M059J (cell line): ENCODE measurements at places on chromosomes 1 and 21. TPM values are rescaled to one million over a fixed set of nuclear protein-coding genes. Genes with fewer than 3 reads are reported as not detected.

- peak; percentile 89 for DNase-seq
Measured at GRCh38 chr1:163069142-163069541, at the start of gene RGS4. TSS of gene RGS4 (plus strand) at chr1:163069361. CDS start at chr1:163069485, 124 bp downstream.

GRCh38 chr1:67261680-67262079 lies 46.0 kb upstream of the IL12RB2 start:
- DNase-seq = no peak

- DNase-seq = no peak
Measured at GRCh38 chr1:244957525-244957924, 93.2 kb upstream of the HNRNPU start.

DNA sequence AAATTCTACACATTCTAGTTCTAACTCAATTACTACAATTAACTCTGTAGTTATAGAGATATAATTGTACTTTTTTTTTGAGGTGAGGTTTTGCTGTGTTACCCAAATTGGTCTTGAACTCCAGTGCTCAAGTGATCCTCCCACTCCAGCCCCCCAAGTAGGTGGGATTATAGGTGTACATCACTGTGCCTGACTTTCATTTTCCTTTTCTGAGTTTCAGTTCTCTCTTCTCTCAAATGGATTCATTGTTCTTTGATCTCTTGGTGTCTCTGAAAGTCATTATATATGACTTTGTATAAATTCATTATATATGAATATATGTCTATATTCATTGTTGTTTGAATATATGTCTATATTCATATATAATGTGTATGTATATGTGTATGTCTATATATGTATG lies 74.0 kb upstream of the GALNT2 start:
- DNase-seq = no peak

GRCh38 chr1:67534627-67535065 lies 104.4 kb upstream of the SERBP1 start:
- DNase-seq = peak; percentile 67

GRCh38 chr1:65674522-65674921 lies 118.2 kb upstream of the PDE4B start:
- peak; percentile 14 for DNase-seq

- no peak for DNase-seq
Measured at GRCh38 chr1:109641078-109641740, 14.7 kb upstream of the GSTM4 start.

GRCh38 chr1:193260896-193261295 lies 74.5 kb upstream of the B3GALT2 start:
- no peak for DNase-seq

DNA sequence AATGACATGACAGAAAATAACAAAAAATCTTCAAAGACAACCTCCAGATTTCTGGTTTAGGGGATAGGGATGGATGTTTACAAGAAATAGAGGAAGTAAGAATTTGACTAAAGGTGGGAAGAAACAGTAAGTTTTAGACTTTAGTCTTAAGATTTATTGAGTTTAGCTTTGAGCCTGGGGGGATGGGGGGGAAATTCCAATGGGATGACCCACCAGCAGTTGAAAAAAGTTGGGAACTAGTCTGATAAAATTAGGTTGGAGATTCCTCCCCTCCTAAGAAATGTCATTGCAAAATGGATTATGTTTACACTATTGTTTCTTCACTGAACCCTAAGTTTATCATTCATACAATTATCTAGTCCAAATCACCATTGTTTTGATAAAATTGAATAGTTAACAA lies 28.4 kb downstream of the WDR26 start:
- peak; percentile 53 for DNase-seq

DNA sequence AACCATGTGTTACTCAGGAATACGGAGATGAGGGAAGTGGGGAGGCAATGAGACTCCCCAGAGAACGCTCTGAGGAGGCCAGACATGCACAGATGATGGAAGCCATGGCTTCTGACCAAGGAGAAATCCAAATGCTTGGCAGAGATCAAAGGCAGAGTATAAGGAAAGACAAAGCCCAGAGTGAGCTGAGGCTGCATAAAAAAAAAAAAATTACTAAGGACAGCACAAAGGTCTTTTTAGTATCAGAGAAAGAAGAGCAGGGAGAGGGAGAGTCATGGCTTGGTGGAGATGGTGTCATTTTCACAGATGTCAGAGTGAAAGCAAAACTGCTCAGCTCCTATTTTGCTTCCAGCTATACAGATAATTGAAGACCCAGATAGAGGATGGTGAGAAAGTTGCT lies 8.1 kb upstream of the NCF2 start:
- DNase-seq = no peak

DNA sequence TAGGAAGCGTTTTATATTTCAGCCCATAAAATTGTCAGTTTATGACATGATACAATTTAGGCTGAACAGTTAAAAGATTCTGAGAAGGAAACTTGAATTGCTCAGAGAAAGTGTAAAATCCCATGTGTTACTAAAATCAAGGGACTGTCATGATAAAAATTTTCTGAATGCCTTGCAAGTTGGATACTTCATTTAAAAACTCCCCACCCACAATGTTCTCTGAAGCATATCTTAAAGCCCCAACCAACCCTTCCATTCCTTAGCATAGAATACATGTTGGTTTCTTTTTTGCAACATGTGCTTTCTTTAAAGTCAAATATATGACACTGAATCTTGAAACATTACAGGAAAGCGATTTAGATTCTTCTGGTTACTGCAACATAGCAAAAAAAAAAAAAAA lies 97.4 kb downstream of the MRPL39 start:
- DNase-seq = no peak

DNA sequence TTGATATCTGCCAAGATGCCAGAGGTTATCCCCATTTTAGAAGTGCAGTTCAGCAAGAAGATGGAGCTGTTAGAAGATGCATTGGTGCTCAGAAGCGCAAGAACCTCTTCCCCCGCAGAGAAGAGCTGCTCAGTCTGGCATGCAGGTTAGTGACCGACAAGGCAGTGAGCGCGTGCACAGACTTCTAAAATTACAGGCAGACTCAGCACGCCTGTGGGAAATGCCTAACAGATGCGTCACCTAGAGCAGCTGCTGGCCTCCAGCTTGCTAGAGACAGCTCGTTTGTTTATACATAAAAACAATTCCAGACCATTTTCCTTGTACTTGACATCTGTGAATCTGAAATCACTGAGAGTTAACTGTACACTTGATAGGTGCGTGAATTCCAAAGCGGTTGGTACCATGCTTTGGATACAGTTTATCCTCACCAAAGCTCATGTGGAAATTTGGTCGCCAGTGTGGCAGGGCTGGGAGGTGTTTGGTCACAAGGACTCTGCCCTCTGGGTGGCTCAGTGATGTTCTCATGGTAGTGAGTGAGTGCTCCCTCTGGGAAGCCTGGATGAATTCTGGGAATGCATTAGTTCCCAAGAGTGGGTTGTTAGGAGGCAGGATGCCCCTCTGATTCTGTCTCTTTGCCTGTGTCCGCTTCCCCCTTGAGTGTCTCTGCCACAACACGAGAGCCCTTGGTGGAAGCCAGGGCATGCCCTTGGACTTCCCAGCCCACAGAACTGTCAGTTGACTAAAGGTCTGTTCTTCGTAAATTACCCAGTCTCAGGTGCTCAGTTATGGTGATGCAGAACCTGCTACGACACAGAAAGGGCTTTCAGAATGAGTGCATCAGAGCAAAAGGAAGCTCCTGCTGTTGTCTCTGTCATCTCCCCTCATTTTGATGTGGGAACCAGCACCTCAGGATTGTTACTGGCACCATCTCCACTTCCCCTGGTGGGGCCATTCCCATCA lies 24.4 kb downstream of the SNAP47 start:
- DNase-seq = peak; percentile 97

GRCh38 chr1:57843760-57844159 lies 419.9 kb upstream of the DAB1 start:
- DNase-seq = peak; percentile 73

- DNase-seq = no peak
Measured at GRCh38 chr1:159474926-159475325, 35.4 kb downstream of the OR10J1 start.

- peak; percentile 74 for DNase-seq
Measured at GRCh38 chr1:34408011-34408410, 231.3 kb downstream of the C1orf94 start.

DNA sequence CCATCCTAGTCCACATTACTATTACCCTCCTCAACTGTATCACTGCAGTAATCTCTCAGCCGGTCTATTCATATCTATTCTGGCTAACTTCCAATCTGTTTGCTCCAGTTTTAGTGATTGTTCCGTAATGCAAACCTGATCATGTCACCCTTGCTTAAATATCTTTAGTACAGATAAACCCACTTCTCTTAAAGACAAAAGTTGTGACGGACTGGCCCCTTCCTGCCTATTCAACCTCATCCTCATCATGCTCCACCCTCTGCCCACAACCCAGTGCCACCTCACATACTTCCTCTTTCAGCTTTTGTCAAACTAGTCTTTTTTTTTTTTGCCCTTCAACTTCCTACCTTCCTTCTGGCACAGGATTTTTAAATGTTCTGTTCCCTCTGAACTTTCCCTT lies 2.8 kb upstream of the C1orf162 start:
- DNase-seq = no peak

DNA sequence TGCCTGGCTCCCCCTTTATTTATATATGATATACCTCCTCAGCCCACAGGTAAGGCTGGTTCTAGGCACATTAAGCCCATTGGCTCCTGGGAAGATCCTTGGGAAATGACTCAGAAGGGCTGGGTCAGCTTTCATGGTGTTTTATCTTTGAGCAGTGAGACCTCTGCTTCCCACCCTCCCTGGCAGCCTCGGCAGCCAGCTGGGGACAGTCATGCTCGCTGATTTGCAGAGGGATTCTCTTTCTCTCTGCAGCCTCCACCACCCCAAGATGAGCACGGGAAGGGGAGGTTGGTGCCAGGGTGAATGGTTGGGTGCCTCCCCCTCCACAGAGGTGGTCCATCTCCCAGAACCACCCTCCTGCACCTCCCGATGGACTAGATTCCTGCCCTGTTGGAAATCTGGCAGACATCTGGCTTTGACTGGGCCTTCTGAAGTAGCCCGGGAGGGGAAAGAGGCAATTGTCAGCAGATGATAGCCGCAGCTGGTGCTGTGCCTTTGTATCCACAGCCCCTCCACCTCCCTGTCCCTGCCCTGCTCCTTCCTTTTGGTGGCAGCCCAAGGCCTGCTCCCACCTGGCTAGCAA lies 24.6 kb downstream of the IER5 start:
- peak; percentile 83 for DNase-seq

GRCh38 chr21:45248893-45249381 lies 38.8 kb downstream of the POFUT2 start:
- DNase-seq = peak; percentile 75

- no peak for DNase-seq
Measured at GRCh38 chr21:24897883-24898282, 709.4 kb downstream of the MRPL39 start.

- DNase-seq = no peak
Measured at GRCh38 chr1:243496187-243496646, 240.4 kb downstream of the SDCCAG8 start.

Gene PADI1
- total RNA-seq = 1.1 and 1.7 TPM in 2 replicates

Gene SLC37A1
- total RNA-seq = 1.3 and 1.7 TPM in 2 replicates

Gene OLIG2
- not detected in 2 replicates for total RNA-seq

Gene TENT5C
- total RNA-seq = 4.5 and 6.3 TPM in 2 replicates

Gene WDR26
- 37.9 and 58.6 TPM in 2 replicates for total RNA-seq
